Spinal cord (tissue), 10 donors: ENCODE measurements at places on chromosomes 5 and 9.

GRCh38 chr5:69450116-69450515 lies 35.2 kb downstream of the MARVELD2 start:
- DNase-seq, result no peak

DNA sequence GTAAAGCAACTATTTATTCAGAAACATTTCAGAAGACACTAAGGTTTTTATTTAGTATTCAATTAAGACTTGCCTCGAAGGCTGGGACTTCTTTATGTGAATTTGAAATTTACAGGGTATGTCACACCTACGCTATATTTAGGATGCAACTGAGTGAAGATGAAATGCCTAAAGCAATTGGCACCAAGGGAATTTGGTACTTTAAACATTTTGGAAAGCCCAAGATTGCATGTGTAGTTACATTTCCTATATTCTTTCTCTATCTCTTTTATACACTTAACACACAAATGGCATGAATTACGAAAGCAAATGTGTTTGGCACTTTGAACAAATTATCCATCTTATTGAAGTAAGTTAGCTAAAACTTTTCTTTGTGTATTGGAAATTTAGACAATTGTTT lies 633.3 kb downstream of the PDE4D start:
- no peak for DNase-seq

GRCh38 chr9:131578731-131579504 lies 33.6 kb downstream of the PRRT1B start:
- no peak for DNase-seq

DNA sequence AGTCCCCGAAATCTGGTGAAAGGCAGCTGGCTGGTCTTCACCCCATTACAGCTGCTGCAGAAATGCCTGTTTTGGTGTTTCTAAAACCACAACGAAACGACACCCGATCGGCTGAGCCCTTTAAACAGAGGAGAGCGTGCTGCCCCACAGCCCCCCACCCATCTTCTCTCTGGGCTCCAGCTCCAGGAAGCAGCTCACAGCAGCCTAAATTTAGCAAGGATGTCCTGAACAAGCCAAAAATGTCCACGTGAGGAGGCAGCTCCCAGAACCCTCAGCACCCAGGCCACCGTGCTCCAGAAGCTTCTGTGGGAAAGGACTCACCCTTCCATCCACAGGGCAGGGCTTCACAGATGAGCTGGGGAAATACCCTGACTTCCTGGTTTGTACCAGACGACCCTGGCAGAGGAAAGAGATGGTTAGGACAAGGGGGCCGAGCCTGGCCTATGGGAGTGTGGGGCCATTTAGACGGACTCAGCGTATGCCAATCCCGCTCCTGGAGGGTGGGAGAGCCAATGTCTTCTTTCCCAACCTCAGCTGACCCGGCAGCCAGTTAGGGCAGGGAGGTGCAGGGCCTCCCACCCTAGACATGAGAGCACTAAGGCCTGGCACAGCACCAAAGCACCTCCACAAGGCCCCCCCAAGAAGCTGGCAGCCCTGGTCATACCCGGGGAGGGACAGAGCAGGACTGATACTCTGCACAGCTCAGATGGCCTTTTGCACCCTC lies 39.1 kb upstream of the SARDH start:
- DNase-seq, result no peak
